ENCODE measurements at places on chromosomes 4 and X. TPM values are rescaled to one million over a fixed set of nuclear protein-coding genes. Genes with fewer than 3 reads are reported as not detected.

SPANXB1 gene
- total RNA-seq, result not detected

CCNB3 gene
- total RNA-seq, result 0.64 TPM

VGLL1 gene
- not detected for total RNA-seq

DNA sequence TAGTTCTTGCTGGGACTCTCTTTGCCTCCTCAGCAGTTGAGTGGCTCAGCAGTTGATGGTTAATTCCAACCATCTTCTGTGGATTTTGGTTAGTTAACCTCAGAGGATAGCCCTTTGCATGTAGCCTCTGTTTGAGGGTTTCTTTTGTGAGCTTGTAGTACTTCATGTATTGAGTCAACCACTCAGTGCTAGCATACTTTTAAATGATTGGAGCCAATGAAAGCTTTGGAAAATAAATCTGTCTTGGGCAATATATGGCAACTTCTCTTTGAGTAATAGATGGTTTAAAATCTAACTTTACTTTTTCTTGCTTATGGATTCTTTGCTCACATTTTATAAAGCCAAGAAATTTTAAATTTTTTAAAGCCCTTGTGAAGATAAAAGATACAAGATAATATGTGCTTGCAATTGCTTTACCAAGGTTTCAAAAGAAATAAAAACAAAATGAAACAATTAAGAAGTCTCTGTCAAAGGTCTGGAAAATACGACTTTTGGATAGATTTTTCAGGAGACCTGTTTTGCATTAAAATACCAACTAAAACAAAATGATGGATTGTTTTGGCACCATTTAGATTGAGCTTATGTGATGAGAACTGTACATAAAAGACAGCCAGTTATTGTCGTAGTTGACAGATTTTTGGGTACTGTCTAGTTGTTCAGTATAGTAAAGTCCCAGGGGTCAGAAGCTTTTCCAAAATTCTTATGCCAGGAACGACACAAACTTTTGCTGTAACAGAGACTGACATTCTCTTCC is 181.9 kb downstream of the SPRY1 start:
- no peak for DNase-seq

- no peak for DNase-seq
Measured at GRCh38 chr4:157004279-157005161, 32.9 kb upstream of the PDGFC start.

PDLIM3 gene
- total RNA-seq, result 0.10 TPM

GRCh38 chr4:124804041-124804440 is 91.5 kb upstream of the ANKRD50 start:
- no peak for DNase-seq

GRCh38 chr4:139556071-139556723 is at the start of gene SETD7:
Gene SETD7, minus strand, starts transcription at chr4:139556219. Its CDS starts 82 bp downstream, at chr4:139556137.
- no peak for DNase-seq
